ENCODE measurements at places on chromosomes 1 and 21. TPM values are rescaled to one million over a fixed set of nuclear protein-coding genes. Genes with fewer than 3 reads are reported as not detected.

GRCh38 chr1:22132517-22133235 is 10.2 kb downstream of the WNT4 start:
- H3K27ac ChIP-seq, result no peak overlapping the region
- H3K27me3 ChIP-seq, result peaks cover 2% of the 10 kb centered on the region
- H3K4me3 ChIP-seq, result no peak overlapping the region
- H3K36me3 ChIP-seq, result no peaks in the 10 kb centered on the region
- DNase-seq, result no peak

GRCh38 chr1:71565262-71565661 is 484.4 kb upstream of the ZRANB2 start:
- no peaks in the 10 kb centered on the region for H3K36me3 ChIP-seq
- no peak for DNase-seq
- H3K27ac ChIP-seq, result no peak overlapping the region
- no peaks in the 10 kb centered on the region for H3K27me3 ChIP-seq

DNA sequence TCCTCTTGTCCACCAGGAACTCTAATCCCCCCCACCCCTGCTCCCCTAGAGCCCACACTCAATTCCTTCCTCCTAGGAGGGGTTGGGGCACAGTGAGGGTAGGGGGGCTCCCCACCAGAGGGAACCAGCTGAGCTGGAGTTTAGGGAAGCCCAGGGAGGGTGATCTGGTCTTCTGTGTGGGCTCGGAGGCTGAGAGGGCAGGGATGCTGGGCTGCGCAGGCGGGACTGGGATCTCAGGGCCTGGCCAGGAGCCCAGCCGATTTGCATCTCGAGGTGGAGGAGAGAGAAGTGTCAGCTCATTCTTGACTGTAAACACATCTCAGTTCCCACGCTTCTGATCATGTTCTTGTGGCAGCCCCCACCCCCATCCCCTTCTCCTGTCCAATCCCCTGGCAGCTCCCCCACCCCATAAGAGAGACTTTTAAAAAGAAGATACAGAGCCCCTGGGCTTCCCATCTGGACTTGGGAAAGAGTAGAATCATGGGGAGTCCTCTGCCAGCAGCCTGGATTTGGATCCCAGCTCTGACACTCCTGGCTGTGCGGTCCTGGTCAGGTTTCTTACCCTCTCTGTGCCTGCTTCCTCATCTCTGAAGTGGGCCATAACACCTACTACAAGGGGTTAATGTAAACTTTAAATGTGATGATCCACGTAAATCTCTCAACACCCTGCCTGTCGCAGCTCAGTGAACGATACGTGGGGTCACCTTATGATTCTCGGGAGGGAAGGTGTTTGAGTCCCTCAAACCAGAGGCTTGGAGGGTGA is 6.6 kb downstream of the PEAR1 start:
- peaks cover 23% of the 10 kb centered on the region for H3K27me3 ChIP-seq
- H3K4me3 ChIP-seq, result no peak overlapping the region
- no peak for DNase-seq
- H3K36me3 ChIP-seq, result no peaks in the 10 kb centered on the region

DNA sequence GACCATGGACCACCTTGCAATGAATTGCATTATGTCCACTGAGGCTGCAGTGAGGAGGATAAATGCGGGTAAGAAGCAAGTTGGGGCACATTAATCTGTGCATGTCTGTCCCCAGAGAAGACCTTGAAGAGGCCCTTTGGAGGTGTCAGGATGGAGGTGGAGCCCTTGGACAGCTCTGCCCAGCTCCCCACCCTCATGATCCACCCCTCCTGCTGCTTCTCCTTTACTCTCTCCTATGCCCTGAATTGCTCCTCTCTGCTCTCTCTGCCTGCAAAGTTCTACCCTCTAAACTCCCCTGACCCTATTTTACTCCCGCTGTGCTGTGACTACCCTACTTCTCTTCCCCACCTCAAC is 292.4 kb upstream of the USP24 start:
- H3K27me3 ChIP-seq, result peaks cover 4% of the 10 kb centered on the region
- no peaks in the 10 kb centered on the region for H3K36me3 ChIP-seq
- DNase-seq, result no peak
- no peak overlapping the region for H3K4me3 ChIP-seq

- DNase-seq, result no peak
- no peak overlapping the region for H3K4me3 ChIP-seq
- no peaks in the 10 kb centered on the region for H3K36me3 ChIP-seq
- H3K27me3 ChIP-seq, result peaks cover 66% of the 10 kb centered on the region
- H3K4me1 ChIP-seq, result peaks cover 2% of the 10 kb centered on the region
- H3K27ac ChIP-seq, result no peak overlapping the region
Measured at GRCh38 chr1:8020032-8020431, 6.1 kb downstream of the ERRFI1 start.

DNA sequence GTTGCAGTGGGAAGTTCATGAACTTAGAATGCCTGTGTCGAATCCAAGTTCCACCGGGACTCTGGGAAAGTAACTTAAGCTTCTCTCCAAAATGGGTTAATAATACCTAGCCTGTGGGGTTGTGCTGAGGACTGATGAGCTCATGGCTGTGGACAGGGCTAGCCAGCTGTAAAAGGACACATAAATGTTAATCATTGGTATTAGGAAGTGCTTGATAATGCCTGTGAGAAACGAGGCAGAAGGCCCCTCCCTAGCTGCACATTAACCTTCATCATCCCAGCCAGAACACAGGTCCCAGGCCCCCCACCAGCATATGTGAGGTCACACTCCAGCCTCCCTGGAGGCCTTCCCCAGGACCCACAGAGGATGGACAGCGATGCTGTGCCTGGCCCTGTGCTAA is 789 bp upstream of the GJB4 start:
- H3K27me3 ChIP-seq, result no peaks in the 10 kb centered on the region
- no peaks in the 10 kb centered on the region for H3K4me1 ChIP-seq
- H3K36me3 ChIP-seq, result no peaks in the 10 kb centered on the region
- no peak for DNase-seq
- no peak overlapping the region for H3K27ac ChIP-seq

The FCRL1 gene
- total RNA-seq, result not detected

Data from activated CD4-positive, alpha-beta T cell treated with anti-CD3 and anti-CD28 coated beads, Interleukin-2, amount 10 ng/mL, durations not matched to agents 24 days and 14 days (primary cell).